ENCODE measurements at places on chromosomes 2 and 18.

GRCh38 chr18:38362286-38362792 is 796.7 kb upstream of the CELF4 start:
- DNase-seq = no peak

DNA sequence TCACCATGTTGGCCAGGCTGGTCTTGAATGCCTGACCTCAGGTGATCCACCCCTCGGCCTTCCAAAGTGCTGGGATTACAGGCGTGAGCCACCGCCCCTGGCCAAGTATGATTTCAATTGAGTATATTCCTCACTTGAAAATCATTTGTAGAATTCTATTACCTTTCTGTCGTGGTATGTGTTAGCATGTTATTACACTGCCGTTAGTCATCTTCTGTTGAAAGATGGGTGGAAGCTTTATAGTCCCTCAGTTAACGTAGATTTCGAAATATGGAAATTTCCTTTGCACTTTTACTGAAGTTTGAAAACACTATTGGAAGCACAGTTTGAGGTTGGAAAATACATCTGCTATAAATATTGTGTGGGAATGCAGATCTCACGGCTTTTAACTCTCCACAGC is 14.7 kb downstream of the NIFK start:
- DNase-seq = no peak

GRCh38 chr2:236610991-236611821 is 41.6 kb downstream of the ACKR3 start:
- DNase-seq = no peak

GRCh38 chr2:27336173-27336572 is 13.3 kb upstream of the MPV17 start:
- no peak for DNase-seq

DNA sequence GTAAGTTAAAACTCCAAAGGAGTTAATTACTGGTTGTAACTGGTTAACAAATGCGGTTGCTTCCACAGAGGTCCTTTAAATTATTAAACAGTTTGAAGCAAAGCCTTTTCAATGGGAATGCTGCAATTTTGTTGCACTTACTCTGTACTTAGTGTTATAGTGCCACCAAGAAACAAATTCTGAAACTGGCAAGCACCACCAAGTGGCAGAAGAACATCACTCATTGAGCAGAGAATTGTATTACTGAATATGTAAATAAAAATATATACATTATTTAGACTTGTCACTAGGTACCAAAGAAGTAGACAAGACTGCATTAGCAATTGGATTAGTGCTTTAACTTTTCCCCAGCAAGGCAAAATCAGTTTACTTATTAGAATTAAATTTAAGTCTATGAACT is 2.6 kb upstream of the TMEFF2 start:
- DNase-seq = no peak

DNA sequence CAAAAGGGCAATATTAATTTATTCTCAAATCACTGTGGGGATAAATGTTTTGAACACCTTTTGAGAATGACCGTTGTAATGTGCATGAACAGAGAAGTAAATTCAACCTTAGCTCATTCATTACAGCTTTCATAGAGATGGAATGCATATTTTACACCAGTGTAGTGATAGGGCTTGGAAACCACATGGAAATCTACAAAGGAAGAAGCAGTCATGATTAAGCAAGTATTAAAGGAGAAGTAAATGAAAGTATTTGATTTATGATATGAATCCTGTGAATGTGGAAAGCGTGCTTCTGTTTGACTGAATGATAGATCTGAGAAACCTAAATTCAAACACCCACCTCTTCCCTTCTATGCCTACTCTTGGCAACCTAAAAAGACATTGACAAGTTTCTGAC is 64.7 kb downstream of the CDH7 start:
- no peak for DNase-seq

GRCh38 chr2:164642268-164642667 is 21.0 kb upstream of the GRB14 start:
- no peak for DNase-seq

- DNase-seq = no peak
Measured at GRCh38 chr18:76988031-76988826, 144.4 kb downstream of the MBP start.

DNA sequence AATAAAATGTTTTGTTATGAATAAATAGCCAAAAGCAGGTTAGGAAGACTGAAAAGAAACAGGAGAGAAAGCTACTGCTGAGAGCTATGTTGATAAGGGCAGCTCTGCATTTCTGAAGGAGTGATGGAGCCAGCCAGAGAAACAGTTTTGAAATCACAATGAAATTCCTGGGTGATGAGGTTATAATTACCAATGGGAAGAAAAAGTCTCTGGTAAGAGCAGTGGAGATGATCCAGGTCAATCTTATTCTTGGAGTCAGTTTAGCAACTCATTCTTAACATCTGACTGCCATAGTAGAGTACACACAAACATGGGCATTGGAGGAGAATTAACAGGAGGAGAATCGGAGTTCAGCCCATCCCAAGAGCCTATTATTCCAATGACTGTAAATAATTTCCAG is 2.4 kb downstream of the ALKAL2 start:
- DNase-seq = no peak

- no peak for DNase-seq
Measured at GRCh38 chr2:56613254-56613653, 429.5 kb downstream of the CCDC85A start.

DNA sequence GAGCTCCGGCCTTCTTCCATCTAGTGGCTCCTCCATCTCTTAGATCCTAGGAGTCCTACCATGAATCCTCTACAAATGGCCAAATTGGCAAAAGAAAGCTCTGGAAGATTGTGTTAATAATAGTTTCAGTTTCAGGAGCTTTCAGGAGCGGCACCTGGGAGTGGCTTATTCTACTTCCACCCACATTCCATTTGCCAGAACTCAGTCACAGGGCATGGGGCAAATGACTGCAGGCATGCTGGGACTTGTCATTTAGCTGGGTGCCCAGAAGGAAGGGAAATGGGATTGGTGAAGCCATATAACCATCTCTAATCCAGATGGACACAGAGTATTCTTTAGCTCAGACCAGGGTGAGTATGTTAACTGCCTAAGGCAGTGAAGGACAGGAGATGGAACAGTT is 3.6 kb upstream of the LRATD1 start:
- no peak for DNase-seq

DNA sequence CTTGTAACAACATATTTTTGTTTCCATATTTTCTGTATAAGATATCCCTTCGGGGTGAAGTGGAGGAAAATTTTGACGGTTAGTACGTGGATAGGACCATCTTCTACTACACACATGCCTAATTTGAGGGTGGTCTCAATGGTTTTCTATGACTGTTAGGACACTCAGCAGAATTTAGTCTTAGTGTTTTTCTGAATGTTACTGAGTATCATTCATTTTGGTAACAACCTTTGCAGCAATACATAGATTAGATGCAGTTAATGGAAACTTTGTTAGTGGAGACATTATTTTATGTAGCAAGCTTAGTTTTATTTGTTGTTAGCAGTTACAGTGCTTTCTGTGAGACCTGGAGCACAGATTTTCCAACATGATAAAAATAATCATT is 1.6 kb downstream of the ITGAV start:
- DNase-seq = no peak

DNA sequence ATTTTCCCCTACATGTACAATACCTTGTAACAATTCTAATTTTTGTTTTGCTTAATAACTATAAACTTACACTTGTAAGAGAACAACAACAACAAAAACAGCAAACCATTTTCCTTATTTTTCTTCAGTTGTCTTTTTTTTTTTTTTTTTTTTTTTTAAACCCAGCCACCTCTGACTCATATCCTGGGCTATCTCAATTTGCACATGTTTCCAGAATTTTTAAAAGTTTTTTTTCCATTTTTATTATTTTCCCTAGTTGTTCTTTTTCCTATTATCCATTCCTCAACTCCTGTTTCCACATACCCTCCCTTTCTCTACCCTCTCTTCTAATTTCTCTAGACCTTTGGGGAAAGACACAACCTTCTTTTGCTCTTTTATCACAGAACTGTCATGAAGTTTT is 112.5 kb downstream of the EFEMP1 start:
- DNase-seq = no peak

DNA sequence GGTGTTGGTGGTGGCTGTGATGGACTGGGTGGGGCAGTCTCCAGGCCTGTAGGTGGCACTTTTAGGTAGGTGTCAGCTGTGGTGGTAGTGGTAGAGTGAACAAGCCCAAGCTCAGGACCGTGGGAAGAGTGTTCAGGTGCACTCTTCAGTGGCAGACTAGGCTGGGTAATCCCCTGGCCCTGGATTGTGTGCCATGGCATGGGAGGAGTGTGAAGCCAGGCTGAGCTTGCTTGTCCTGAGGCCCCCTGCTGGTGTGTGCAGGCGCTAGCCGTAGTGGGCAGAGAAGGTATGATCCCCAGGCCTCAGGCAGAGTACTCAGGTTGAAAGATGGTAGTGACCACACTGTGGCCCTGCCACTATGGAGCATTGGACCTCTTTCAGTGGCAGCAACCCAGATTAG is 850.3 kb downstream of the DSC3 start:
- DNase-seq = no peak

DNA sequence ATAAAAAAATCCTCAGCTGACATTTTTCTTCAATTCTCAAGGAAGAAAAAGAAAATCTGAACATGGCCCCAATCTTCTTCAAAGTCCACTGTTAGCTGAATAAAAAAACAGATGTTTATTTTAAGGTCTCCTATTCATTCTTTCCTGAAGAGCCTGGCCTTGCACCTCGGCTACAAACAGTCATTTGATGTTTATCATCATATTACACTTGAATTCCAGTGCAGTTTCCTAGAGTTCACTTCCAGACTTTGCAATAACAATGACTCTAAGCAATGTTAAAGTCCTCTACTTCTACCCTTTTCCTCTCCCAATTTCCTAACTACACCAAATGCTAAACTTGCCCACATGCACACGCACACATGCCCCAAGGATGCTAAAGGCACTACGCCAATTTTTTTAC is 70.1 kb downstream of the NOL10 start:
- DNase-seq = no peak

DNA sequence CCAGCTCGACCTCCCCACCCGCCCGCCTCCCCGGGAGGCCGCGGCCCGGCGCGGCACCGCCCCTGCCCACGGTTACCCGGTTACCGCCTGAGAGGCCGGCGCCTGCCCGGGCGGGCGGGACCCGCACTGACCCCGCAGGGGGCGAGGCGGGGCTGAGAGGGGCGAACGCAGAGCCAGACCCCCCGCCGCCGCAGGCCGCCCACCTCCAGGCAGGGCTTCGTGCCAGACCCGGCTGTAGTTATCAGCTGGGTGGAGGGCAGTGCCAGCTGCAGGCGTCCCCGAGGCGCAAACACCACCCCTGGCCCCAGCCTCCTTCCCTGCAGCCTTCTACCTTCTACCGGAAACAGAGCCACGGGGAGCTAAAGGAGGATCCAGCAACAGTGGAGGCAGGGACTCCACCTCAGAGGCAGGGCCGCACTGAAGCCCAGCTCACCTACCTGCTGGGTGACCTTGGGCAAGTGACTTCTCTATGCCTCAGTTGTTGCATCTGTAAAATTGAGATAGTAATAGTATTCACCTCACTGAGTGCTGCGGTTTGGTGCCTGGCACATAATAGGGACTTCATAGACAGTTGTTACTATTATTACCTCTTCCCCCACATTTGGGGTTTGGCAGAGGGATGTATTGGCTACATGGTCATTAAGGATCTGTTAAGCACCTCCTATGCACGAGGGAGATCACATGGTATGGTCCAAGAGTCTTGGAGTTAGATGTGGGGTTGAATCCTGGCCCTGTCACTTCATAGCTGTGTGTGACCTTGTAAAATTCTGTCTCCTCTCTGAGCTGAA is 231.6 kb upstream of the SMAD2 start:
- DNase-seq = no peak

- DNase-seq = no peak
Measured at GRCh38 chr2:170905864-170906263, 23.2 kb upstream of the GORASP2 start.

GRCh38 chr18:61336766-61337165 is 3.5 kb downstream of the CDH20 start:
- no peak for DNase-seq

DNA sequence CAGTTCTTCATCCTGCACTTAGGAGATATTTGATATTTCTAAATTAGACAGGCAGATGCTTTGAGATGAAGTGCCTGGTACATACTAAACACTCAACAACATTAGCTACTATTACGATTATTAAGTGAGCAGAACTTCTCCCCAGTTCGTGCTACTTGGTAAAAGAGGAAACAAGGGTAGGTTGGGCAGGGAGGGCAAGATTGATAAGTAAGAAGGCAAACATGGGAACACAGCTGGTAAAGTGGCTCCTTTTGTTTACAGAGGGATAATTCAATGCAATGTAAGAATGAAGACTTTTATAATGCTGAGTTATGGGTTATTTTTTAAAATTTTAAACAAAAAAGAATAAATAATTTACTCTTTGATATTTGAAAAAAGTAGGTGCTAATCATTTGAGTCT is 15.9 kb upstream of the WIPF1 start:
- no peak for DNase-seq

DNA sequence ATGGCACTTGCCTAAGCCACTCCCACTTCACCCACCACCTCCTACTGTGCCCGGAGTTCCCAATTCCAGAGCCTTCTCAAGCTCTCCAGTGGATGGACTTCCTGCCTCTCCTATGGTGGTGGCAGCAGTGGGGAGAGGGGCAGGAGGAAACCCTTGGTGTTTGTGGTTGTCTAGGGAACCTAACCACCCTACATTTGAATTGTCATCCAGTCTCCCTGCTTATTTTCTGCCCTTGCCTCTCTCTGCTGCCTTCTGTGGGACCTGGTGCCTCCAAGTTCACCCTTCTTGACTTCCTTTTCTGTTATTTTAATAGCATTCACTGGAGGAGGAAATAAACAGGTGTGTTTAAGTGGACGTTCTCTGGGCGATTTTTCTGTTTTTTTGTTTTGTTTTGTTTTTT is 50.0 kb upstream of the HPCAL1 start:
- no peak for DNase-seq

DNA sequence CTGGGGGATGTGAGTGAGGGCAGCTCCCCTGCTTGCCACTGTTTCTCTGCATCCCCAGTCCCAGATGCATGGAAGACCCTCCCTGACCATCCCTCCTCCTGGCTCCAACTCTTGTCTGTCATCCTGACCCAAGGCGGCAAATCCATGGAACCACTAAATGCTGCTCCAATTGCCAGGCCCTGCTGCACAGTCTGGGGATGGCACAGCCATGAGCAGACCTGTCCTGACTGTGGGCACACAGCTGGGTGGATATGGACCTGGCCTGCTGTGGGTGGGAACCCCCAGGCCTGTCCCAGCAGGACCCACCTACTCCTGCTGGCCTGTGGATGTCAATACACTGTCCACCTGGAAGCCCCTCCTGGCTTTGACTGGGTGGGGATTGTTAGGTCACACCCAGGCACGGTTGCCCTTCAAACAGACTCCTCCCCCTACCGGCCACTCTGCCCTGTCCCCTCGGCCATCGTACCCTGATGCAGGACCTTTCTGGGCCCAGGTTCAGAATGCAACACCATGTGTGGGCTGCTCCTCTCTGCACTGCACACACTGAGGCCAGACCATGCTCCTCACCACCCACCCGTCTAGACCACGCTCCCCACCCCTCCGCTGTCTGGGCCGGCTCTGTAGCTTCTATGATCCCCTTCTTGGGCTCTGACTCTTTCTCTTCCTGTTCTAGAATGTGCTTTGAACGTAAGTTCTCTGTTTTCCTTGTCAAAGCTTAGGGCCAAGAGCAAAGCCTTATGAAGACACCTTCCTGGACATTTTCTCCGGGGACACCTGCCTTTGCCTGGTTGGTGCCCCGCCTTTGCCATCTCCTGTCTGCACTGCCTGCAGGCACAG is 57.9 kb downstream of the INPP5D start:
- no peak for DNase-seq

Data from germinal center (tissue), 1 donor.